ENCODE measurements at places on chromosomes 7 and 10. TPM values are rescaled to one million over a fixed set of nuclear protein-coding genes. Genes with fewer than 3 reads are reported as not detected.

DNA sequence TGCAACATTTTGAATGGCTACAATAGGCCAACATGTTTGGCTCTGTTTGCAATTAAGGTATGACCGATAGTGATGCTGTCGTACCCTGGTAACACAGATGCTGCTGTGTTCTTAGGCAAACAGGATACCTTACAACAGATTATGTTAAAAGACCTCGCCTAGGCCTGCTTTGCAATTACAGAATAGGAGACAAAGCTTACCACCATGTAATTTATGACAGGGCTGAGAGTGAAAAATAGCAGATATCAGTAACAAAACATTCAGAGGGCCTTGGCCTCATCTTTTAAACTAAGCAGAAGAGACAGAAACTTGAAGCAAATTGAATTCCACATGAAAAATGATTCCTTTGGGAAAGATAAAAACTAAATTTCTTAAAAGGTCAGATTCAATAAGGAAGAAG lies 29.4 kb upstream of the ABLIM1 start:
- H3K27ac ChIP-seq = no peak overlapping the region
- no peaks in the 10 kb centered on the region for H3K4me1 ChIP-seq

DNA sequence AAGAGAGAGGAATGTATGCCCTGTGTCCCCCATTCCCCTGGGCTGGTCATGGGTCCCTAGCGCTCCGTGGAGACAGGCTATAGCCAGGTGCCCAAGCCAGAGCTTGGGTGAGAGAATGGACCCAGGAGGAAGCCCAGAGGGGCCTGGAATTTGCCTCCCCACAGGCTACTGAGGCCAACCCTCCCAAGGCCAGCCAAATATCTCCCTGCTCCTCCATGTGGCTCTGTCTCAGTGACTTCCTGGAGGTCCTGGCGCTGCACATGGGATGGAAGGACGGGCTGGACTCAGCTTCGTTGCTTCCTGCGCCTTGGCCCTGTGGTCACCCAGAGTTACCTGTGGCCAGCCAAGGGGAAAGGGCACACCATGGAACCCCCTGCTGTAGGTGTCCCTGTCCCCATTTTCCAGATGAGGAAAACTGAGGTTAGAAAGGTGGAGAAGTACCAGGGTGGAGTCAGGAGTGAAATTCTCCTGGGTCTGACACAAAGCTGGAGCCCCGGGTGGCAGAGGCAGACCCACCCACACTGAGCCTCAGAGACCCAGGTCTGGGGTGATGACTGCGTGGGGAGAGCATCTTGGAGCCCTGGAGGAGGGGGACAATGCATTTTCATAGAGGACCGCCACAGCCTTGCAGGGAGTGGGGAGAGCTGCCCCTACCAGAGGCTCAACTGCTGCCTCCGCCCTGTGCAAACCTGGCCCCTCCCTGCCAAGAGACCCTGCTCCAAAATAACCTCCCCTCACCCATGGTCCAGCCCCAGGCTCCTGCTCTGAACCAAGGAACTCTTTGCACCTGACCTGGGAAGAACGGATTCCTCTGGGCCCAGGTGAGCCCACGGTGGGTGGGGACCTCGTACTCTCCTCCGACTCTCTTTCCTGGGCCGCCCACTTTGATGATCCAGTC lies 42.6 kb downstream of the TMEM270 start:
- no peaks in the 10 kb centered on the region for H3K27me3 ChIP-seq
- H3K27ac ChIP-seq = no peak overlapping the region
- no peak for DNase-seq

- no peak overlapping the region for H3K27ac ChIP-seq
- no peaks in the 10 kb centered on the region for H3K4me1 ChIP-seq
- H3K4me3 ChIP-seq = no peak overlapping the region
- peaks cover 4% of the 10 kb centered on the region for H3K27me3 ChIP-seq
- no peak for DNase-seq
- no peaks in the 10 kb centered on the region for H3K36me3 ChIP-seq
Observed at GRCh38 chr7:34739651-34740300, 81.8 kb downstream of the NPSR1 start.

DNA sequence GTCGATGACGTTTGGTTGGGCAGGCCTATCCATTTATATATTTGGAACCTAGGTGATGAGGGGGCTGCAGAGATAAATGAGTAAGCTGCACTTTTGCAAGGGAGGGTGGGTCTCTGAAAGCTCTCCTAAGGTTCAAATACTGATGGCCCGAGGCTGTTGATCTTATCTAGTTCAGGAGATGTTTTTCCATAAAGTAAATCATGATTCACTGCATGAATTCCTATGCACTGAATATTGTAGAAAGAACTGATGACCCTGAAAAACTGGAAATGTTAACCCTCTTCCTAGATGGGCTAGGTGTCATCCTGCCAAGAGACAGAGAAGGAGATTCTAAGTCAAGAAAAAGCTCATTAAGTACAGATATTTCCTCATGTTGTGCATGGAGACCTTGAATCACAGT lies 459.9 kb downstream of the PLXNA4 start:
- H3K27me3 ChIP-seq = peaks cover 3% of the 10 kb centered on the region
- H3K36me3 ChIP-seq = no peaks in the 10 kb centered on the region
- H3K27ac ChIP-seq = no peak overlapping the region
- no peak for DNase-seq
- no peak overlapping the region for H3K4me3 ChIP-seq
- H3K4me1 ChIP-seq = no peaks in the 10 kb centered on the region

GRCh38 chr10:124039483-124040013 lies 53.9 kb downstream of the CHST15 start:
- no peak overlapping the region for H3K4me3 ChIP-seq
- H3K27ac ChIP-seq = no peak overlapping the region
- no peak for DNase-seq
- H3K4me1 ChIP-seq = peaks cover 20% of the 10 kb centered on the region

- DNase-seq = no peak
Observed at GRCh38 chr10:3264161-3264761, 91.7 kb upstream of the PITRM1 start.

- no peaks in the 10 kb centered on the region for H3K4me1 ChIP-seq
- no peak overlapping the region for H3K27ac ChIP-seq
- H3K27me3 ChIP-seq = no peaks in the 10 kb centered on the region
Observed at GRCh38 chr7:30430276-30430675, 48.3 kb downstream of the NOD1 start.

DNA sequence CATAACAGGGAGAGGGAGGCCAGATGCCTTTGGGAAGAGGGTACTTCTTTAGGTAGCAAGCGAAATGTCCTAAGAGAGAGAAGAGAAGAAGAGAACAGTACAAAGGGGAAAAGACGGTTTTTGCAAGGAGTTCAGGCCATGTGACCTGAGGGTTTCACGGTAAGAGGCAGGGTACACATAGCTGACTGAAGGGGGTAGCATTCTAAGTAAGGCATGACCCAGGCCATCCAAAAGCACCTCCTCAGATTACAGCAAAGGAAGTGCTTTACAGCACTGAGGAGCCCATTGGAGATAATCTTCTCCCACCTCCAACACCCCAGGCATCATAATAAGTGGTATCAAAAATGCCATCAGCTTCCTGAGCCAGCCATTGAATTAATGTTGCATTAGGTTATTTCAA lies 258.2 kb upstream of the NPY start:
- no peak overlapping the region for H3K4me3 ChIP-seq
- H3K36me3 ChIP-seq = no peaks in the 10 kb centered on the region
- no peak for DNase-seq
- no peaks in the 10 kb centered on the region for H3K4me1 ChIP-seq
- no peaks in the 10 kb centered on the region for H3K27me3 ChIP-seq
- no peak overlapping the region for H3K27ac ChIP-seq

- peaks cover 19% of the 10 kb centered on the region for H3K4me1 ChIP-seq
- DNase-seq = no peak
- H3K27me3 ChIP-seq = no peaks in the 10 kb centered on the region
- H3K27ac ChIP-seq = no peak overlapping the region
Observed at GRCh38 chr10:91415816-91416215, 5.7 kb downstream of the HECTD2 start.

- no peak overlapping the region for H3K4me3 ChIP-seq
- H3K27ac ChIP-seq = no peak overlapping the region
- H3K36me3 ChIP-seq = no peaks in the 10 kb centered on the region
Observed at GRCh38 chr7:27693794-27694193, 31.1 kb upstream of the HIBADH start.

- H3K4me3 ChIP-seq = no peak overlapping the region
- no peak for DNase-seq
- no peak overlapping the region for H3K27ac ChIP-seq
Observed at GRCh38 chr10:102185811-102186527, 33.8 kb downstream of the NOLC1 start.

DNA sequence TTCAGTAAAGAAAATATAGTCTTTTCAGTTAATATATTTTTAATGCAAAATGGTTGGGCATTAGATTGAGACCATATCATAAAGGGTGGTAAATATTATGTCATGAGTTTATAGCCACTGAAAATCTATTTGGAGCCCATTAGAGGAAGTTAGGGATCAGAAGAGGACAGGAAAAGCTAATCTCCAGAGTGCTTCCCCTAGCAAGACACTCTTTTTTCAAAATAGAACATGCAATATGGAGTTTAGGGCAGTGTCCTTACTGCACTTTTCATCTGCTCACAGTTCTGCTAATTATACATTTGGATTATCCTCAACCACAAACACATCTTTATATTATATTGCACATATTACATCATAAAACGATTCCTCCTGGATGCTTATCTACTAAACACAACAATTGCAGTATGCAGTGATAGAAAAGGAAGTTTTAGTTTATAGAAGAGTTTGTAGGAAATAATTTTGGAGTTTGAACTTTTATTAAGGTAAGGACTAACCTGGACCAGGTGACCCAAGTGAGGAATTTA lies 159.8 kb downstream of the PHF14 start:
- peaks cover 37% of the 10 kb centered on the region for H3K36me3 ChIP-seq
- no peak overlapping the region for H3K4me3 ChIP-seq
- DNase-seq = no peak
- peaks cover 34% of the 10 kb centered on the region for H3K4me1 ChIP-seq
- no peaks in the 10 kb centered on the region for H3K27me3 ChIP-seq

DNA sequence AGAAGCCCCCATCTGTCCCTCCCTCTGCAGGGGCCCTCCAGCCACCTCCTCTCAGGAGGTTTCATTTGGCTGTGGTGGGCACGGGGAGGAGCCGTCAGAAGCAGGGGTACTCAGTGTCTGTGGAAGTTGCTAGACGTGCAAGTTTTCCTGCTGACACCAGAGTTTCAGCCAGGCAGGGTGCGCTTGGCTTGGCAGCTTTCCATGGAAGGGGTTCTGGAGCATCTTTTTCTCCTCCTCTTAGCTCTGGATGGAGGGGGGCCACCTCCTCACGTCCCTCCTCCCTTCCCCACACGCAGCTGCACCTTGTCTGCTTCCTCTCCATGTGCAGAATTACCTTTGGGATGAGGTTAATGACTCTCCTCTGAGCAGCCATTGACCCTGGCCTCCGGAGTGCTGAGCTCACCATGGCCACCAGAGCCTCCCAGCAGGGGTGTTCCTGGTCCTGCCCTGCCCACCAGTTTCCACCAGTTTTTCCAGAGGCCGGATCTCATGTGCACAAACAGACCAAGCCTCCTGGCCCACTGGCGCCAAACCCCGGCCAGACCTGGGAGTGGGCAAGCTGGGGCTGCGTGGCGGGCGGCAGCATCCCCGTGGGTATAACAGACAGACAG lies 579.8 kb upstream of the FOXK1 start:
- DNase-seq = no peak
- no peak overlapping the region for H3K4me3 ChIP-seq
- no peaks in the 10 kb centered on the region for H3K36me3 ChIP-seq
- no peak overlapping the region for H3K27ac ChIP-seq

GRCh38 chr7:112970771-112971170 lies 115.9 kb downstream of the GPR85 start:
- no peaks in the 10 kb centered on the region for H3K36me3 ChIP-seq
- H3K4me3 ChIP-seq = no peak overlapping the region
- H3K27ac ChIP-seq = no peak overlapping the region
- no peaks in the 10 kb centered on the region for H3K4me1 ChIP-seq
- H3K27me3 ChIP-seq = peaks cover 4% of the 10 kb centered on the region

- no peaks in the 10 kb centered on the region for H3K36me3 ChIP-seq
- no peak overlapping the region for H3K4me3 ChIP-seq
- no peak overlapping the region for H3K27ac ChIP-seq
Observed at GRCh38 chr7:118079369-118079768, 104.6 kb upstream of the LSM8 start.

GRCh38 chr7:96449094-96449493 lies 127.2 kb upstream of the SLC25A13 start:
- no peaks in the 10 kb centered on the region for H3K4me1 ChIP-seq
- H3K4me3 ChIP-seq = no peak overlapping the region
- no peak overlapping the region for H3K27ac ChIP-seq
- DNase-seq = no peak

DNA sequence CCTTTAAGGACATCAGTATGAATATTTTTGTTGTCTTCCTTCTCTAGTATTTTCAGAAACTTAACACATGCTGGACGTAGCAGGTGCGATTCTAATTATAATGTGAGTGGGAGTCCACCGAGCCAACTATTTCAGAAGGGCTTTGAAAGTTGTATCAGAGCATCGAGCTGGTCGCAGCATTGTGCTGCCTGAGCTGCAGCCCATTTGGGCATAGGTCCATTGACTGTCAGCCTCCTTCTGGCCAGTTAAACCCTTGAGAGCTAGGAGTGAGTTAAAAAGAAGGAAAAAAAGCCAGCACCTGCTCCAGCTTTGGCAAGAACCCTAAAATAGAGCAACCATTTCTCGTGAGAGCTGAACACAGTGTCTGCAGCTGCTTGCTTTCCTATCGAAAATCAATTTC lies 47.8 kb downstream of the SLC35G1 start:
- no peak for DNase-seq
- no peaks in the 10 kb centered on the region for H3K36me3 ChIP-seq
- H3K4me1 ChIP-seq = no peaks in the 10 kb centered on the region
- H3K27me3 ChIP-seq = peaks cover 2% of the 10 kb centered on the region
- no peak overlapping the region for H3K4me3 ChIP-seq
- H3K27ac ChIP-seq = no peak overlapping the region

DNA sequence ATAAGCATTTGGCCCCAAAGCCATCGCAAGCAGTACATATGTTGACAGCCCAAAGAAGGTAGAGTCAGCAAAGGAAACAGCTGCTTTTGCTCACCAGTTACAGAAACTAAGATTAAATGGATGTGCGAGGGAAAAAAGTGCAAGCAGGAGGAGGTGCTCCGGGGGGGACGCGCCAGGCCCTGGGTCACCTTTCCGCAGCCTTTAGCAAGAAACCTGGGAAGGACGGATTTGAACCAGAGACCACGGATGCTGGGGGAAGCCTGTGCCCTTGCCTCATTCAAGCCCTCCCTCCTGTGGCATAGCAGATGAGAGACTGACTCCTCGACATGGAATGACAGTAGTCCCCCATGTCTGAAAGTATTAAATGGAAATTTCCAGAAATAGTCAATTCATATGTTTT lies 405.6 kb upstream of the PRKCQ start:
- no peaks in the 10 kb centered on the region for H3K36me3 ChIP-seq
- no peak overlapping the region for H3K4me3 ChIP-seq
- peaks cover 10% of the 10 kb centered on the region for H3K27me3 ChIP-seq
- no peak for DNase-seq
- H3K4me1 ChIP-seq = peaks cover 2% of the 10 kb centered on the region

- H3K27me3 ChIP-seq = no peaks in the 10 kb centered on the region
- H3K27ac ChIP-seq = no peak overlapping the region
- no peaks in the 10 kb centered on the region for H3K36me3 ChIP-seq
- DNase-seq = no peak
- H3K4me3 ChIP-seq = no peak overlapping the region
- H3K4me1 ChIP-seq = no peaks in the 10 kb centered on the region
Observed at GRCh38 chr10:59505926-59506325, 143.6 kb upstream of the FAM13C start.

AKR1E2 gene
- total RNA-seq = 10.1 TPM

PNLIP gene
- not detected for total RNA-seq

ALKBH4 gene
- 8.9 TPM for total RNA-seq

WIPF3 gene
- not detected for total RNA-seq

NRBF2 gene
- 32.7 TPM for total RNA-seq

SPAM1 gene
- total RNA-seq = not detected

TMEM130 gene
- not detected for total RNA-seq

ADAM12 gene
- total RNA-seq = 0.02 TPM

PLAU gene
- total RNA-seq = 1.7 TPM

CRYGN gene
- total RNA-seq = not detected
